Activated CD4-positive, alpha-beta T cell treated with anti-CD3 and anti-CD28 coated beads for 1 hour (primary cell): ENCODE measurements at places on chromosomes 7 and 10.

DNA sequence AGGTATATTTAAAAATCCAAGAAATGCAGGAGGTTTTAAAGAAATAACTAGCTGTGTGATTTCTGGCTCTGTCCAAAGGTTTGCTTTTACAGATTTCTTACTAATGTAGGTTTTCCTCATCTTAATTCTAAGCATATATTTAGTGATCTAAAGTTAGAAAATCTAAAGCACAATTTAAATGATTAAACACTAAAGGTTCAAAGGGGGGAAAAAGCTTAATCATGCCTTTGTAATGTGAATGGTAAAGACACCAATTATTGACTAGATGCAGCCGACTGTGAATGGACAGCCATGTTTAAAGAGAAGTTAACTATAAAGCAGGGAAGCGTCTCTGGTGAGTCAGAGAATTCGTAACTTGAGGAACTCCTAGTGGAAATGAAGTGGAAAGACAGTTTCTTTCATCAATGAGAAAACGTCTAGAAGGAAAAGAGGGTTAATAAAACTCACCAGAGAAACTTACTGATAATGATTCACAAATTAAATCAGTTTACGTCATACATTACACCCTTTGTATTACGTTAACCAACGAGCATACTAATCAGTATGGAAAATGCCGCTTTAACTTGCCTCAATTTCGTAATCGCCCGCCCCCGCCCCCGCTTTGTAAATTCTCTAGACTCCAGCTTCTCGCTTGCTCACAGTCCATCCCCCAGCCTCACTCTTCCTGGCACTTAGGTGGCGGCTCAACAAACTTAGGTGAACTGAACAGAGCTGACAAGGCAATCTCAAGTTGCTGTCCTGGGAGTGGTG, 1.1 kb upstream of the HBP1 start:
- no peak for DNase-seq

GRCh38 chr7:94303118-94303517, 91.6 kb upstream of the COL1A2 start:
- no peak for DNase-seq

- no peak for DNase-seq
These were observed 1.6 kb downstream of the FAM53B start for GRCh38 chr10:124742413-124743190.

DNA sequence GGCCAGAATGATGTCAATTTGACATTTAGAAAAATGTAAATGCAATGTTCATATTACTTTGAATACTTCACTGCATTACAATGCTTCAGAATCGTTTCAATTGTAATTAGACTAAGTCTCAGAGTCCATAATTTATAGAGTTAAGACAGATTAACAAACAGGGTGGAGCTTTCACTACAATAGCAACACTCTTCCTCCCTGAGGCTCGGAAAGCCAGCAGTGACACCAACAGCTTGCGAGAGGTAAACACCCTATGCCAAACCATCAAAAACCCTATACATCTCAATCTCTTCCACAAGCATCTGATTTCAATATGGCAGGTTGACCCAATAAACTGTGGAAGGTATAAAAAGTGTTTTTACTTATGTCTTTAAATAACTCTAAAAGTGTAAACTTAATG, 72.2 kb downstream of the DOCK4 start:
- no peak for DNase-seq

DNA sequence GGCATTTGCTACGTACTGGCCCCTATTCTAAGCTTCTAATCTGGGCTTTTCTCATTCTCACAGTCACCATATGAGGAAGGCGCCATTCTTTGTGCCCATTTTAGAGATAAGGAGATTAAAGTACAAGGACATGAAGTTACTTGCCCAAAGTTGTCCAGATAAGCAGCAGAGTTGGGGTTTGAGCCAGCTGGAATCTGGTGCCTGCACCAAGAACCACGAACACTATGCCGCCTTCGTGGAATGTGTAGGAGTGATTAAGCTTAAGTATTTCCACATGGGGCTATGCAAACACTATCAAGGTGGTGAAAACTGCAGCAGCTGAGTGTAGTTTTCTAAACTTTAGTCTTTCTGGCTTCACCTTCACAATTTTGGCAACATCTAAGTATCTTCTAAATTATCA, 342.7 kb upstream of the ETV1 start:
- DNase-seq = no peak

DNA sequence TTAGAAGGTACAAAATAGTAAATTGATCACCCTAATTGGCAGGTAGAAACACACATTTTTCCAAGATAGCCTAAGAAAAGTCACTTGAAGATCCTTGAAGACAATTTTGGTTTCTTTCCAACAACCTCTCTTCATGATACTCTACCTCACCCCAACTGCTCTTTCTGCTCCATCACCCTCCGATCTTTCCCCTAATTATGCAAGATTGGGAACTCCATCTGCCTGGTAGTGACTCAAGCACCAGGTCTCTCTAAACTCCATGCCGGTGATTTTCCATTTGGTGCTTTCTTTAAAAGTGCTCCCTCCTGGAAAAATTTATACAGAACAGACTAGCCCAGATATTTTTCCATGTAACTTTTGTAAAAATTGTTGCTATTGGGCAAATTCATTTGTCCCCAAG, 1.1 kb upstream of the AKR1B1 start:
- no peak for DNase-seq

GRCh38 chr10:27644307-27644939, 101.2 kb downstream of the MKX start:
- DNase-seq = no peak

DNA sequence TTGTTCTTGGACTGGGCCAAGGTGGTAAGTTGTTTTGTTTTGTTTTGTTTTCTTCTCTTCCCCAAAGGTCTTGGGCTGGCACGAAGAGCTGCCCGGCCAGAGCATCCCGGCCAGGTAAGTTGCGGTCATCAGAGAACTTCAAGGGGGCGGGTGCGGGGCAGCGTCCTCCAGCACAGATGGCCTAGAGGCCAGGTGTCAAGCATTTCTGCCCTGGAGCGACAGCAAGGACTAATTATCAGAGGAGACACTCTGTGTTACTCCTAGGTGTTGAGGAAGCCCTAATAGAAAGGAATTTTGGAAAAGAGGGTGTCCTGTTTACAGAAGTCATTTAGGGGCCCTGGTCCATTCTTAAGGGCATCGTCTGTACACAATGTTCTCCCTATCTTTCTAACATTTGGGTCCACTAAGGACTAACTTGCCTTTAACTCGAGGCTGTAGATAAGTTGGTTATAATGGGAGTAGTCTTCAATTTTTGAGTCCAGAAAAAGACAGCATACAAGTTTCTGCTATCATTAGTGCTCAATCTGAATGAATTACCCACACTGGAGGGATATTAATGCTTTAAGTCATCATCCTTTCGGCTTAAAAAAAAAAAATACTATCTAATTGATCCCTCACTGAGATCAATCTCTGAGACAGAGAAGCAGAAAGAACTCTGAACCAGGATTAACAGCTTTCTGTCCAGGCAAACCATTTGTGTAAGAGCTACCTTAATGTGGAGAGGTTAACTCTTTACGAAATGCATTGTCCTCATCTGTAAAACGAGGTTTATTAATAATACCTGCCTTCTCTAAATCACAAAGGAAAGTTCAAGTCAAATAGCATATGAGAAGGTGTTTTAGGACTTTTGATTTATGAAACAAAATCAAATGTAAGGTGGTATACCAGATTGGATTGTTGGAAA, 1.5 kb downstream of the ITGB8 start:
- DNase-seq = no peak
